ENCODE measurements at places on chromosomes 7 and 10.

GRCh38 chr10:4902571-4903011, 60.6 kb upstream of the AKR1C1 start:
- peak; percentile 39 for DNase-seq

- DNase-seq = no peak
Observed at GRCh38 chr10:43238462-43238861, 28.4 kb downstream of the RASGEF1A start.

DNA sequence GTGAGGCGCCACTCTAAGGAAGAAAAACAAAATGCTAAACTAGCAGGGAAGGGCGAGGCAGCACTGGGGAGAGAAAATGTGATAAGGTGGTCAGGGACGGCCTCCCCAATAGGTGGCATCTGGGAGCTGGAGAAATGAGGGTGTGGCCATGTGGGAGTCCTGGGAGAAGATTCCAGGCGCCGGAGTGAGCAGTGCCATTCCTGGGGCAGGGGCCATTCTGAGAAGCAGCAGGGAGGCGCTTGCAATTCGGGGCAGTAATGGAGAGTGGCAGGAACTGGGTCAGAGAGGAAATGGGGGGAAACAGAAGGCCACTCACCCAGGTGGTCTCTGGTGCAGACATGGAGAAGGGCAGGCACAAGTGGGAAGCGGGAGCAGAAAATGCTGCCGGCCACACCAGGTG, 61.8 kb upstream of the LRRC18 start:
- DNase-seq = no peak

GRCh38 chr10:98361131-98362025, 53.6 kb downstream of the PYROXD2 start:
- peak; percentile 100 for DNase-seq

DNA sequence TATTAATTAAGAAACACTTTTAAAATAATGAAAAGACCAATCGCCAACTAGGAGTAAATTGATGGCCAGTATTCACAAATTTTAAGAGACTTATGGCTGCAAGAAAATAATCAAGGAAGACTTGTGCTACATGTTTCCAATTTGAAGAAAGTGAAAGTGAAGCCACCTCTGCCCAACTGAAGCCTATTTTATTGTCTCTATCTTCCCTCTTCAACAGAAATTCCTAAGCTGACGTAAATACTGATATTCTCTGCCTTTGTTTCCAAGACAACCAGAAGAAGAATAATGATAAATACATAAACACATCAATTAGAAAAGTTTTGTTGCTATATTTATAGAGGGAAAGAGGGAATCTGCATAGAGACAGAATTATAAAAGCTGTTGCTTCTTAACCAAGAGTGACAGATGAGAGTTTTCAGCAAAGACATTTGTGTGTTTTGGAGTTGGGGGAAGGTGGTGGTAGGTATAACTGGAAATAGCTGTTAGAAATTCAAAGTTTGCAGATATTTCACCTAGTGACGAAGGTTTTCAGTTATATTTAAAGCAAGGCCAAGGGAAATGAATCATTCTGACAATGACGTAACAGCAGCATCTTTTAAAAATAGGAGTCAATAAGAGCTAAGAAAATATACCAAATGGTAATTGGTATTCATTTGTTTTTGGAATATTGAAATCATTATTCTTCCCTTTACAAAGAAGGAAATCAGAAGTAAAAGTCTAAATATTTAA, 576.6 kb upstream of the SORCS1 start:
- peak; percentile 7 for DNase-seq

- DNase-seq = no peak
Observed at GRCh38 chr10:1130226-1130625, 74.0 kb downstream of the WDR37 start.

DNA sequence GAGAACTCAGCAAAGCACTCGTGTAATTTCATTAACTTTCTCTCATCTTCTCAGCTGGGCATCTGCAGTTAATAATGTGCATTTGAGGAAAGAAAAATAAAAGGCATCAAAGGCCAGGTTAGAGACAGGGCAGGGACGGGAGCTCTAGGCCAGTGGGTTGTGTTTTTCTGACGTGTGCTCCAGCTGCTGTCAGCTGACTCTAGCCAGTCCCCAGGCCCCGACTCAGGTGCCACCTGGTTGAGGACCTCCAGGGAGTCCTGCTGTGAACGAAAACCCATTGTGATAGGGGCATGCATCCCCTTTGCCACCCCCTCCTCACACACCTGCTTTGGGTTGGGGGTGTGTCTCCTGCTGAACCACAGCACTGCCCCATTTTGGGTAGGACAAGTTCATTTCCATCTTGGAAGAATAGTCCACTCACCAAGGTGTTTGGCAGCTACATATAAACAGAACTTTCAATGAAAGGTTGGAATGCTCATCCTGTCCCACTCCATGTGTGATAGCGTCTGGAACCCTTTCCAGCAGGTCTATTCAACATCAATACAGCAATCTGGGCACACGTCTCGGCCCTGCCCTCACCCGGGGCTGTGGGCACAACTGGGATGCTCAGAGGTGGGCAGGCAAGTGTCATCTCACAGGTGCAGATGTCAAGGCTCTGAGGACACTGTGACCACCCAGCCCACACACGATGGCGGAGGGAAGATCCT, 146.1 kb upstream of the FAM20C start:
- no peak for DNase-seq

DNA sequence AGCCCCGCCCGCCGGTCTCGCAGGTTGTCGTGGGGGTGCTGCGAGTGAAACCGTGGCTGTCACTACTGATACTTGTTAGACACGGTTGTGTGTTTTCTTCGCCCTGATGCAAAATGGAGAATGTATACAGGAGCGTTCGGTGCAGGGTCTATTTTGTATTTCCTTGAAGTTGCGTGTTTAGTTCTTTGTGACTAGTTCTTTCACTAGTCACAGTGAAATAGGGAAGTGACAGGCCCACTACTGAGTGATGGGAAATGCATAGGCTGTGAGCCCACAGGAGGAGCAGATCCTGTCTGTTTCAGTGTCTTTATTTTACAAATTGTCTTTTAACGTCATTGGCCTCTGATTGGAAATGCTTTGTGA, 675 bp downstream of the ABRAXAS2 start:
- peak; percentile 13 for DNase-seq

DNA sequence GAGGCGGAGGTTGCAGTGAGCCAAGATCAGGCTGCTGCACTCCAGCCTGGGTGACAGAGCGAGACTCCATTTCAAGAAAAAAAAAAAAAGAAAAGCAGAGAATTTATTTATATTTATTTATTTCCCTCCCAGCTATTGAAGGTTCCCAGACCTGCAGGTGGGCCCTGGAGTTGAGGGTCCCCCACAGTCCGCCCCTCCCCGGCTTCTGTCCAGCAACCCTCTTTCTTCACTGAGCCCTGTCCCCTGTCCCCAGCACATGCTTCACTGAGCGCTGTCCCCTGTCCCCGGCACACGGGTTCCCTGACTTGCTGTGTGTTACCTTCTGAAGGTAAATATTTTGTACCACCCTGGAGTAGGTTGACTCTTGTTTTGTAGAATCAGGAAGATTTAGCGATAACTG, 301.7 kb upstream of the PITRM1 start:
- DNase-seq = no peak

DNA sequence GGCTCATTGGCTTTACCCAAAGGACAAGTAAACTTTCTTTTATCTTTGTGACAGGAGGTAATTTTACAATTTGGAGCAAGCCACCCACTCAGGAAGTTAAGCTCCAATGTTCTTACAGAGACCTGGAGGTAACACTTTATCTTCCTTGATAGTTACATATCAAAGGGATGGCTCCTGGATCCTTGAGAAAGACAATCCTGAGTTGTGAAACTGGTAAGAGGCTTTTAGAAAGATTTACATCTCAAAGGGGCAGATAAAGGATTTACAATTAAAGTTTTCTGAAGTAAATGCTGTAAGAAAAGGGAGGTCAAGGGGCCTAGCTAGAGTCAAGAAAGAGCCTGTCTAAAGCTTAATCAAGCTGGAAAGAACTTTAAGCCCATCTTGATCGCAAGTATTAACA, 124.4 kb upstream of the ZNF804B start:
- DNase-seq = no peak

DNA sequence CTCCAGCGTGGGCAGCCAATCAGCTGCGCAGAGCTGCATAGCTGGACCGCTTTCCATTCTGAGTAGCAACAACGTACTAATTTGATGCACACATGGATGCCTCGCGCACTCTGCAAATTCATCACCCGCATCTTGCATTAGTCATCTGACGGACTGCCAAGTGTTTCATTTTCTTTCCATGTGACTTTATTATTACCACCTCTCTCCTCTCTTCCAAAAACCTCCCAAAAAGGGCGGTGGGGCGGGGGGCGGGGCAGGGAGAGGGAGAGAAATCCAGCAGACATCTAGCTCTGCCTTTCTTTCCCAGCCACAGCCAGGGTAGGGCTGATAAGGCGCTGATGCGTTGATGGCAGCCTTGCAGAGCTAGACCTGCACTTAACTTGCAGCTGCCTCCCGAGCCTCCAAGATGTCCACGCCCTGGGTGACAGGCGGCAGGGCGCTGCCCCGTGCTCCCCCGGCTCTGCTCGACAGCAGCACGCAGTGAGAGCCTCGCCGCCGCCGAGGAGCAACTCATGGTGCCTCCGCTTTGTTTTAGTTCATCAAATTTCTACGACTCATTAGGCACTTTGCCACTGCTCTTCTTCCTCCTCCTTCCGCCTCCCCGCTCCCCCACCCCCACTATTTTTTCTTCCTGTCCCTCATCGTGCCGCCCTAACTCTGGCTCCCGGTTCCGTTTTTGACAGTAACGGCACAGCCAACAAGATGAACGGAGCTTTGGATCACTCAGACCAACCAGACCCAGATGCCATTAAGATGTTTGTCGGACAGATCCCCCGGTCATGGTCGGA, 147.3 kb downstream of the CELF2 start:
- DNase-seq = peak; percentile 22

DNA sequence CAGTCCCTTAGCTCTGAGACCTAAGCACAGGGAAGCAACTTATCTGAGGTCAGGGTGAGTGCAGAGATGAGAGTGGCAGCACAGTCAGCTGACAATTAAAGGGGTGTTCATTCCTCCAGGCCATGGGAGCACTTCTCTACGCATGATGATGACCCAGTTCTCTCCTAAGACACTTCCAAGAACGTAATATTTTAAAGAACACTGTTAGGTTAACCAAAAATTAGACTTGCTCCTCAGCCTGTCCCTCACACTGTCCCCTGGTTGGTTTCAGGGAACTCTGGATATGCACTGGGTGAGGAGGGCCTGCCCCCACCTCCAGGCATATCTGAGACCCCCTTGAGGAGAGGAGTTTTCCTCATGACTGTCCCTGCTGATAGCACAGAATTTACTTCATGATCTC, 767.5 kb downstream of the GRID1 start:
- DNase-seq = no peak

DNA sequence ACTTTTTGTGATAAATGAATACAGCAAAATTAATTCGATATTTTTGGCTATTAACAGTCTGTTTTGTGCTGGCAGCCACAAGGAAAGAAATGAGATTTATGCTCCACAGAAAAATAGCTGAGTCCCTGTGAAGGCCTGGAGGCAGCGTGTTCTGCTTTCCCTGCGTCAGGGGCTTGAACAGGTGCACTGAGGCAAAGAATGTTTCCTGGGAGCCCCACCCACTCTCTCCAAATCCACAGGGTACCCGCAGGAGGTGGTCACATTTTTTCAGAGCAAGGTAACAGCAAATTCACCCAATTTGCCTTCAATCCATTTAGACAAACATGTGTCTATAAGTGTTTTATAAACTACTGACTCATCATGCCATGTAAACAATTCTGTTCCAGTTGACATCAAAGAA, 308.1 kb downstream of the TCERG1L start:
- DNase-seq = no peak

GRCh38 chr7:150322114-150322832, 882 bp upstream of the LRRC61 start:
- no peak for DNase-seq

- peak; percentile 53 for DNase-seq
Observed at GRCh38 chr10:28722065-28722803, 44.9 kb downstream of the BAMBI start.

DNA sequence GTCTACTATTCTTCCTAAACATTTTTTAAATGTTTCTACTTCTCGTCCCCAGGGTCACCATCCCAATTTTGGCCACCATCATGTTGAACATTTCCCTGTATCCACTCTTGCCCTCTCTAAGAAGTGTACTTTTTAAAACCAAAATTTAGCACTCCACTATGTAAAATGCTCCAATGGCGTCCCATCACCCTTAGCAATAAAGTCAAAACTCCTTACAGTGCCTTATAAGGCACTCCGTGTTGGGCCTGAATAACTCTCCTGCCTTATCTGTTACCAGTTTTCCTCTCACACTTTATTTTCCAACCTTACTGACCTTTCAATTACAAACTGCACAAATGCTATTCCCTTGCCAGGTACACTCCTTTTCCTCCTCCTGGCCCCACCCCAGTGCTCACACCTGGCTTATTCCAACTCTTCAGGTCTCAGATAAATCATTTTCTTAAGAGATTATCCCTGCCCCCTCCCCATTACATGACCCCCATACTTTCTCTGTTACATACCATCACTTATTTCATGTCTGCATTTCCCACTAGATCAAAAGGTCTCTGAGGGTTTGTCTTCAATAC, 1.3 kb downstream of the TMEM168 start:
- no peak for DNase-seq

- no peak for DNase-seq
Observed at GRCh38 chr10:95793401-95794045, 37.6 kb downstream of the ENTPD1 start.

GRCh38 chr10:43825421-43825820, 176.7 kb upstream of the ZNF32 start:
- no peak for DNase-seq

GRCh38 chr10:25023278-25023677, 6.9 kb downstream of the THNSL1 start:
- no peak for DNase-seq

DNA sequence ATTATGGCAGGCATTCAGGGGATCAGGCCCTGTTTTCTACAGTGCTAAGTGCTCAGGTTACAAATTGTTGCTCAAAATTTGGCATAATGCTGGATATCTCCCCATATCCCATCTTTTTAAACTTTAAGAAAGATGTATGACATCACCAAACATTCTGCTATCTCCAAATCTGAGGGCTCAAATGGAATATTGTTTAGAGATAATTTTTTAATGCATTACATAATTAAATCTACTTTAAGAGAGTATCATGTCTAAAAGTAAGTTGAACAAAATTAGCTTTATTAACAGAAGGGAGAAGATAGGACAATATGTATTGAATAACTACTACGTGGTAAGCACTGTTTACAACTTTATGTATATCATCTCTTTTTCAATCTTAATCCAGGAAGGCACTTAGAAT, 13.9 kb downstream of the NT5C3A start:
- DNase-seq = no peak

- no peak for DNase-seq
Observed at GRCh38 chr7:128877756-128878120, 15.1 kb downstream of the ATP6V1F start.

- DNase-seq = no peak
Observed at GRCh38 chr10:69052736-69053135, 35.2 kb upstream of the SRGN start.

Data from fibroblast of villous mesenchyme (primary cell).